Right atrium auricular region (tissue), 2 donors: ENCODE measurements at places on chromosomes 16 and 17. TPM values are rescaled to one million over a fixed set of nuclear protein-coding genes. Genes with fewer than 3 reads are reported as not detected.
A peak's percentile ranks its signal among the peaks of the same experiment; 100 is the strongest.

The ADAD2 gene
- total RNA-seq, result 0.19 TPM

The LYRM9 gene
- 19.5 TPM for total RNA-seq

The NAGS gene
- total RNA-seq, result 4.5 TPM

The IFI35 gene
- 11.4 TPM for total RNA-seq

The SPIRE2 gene
- 1.8 TPM for total RNA-seq

The ZG16 gene
- total RNA-seq, result not detected

The GALR2 gene
- not detected for total RNA-seq

The SERPINF2 gene
- total RNA-seq, result 1.0 TPM

The NPIPA8 gene
- total RNA-seq, result not detected

GRCh38 chr17:73640691-73641090 lies 3.6 kb downstream of the SDK2 start:
- DNase-seq, result no peak

GRCh38 chr16:65825191-65825856 lies 541.2 kb upstream of the CDH5 start:
- no peak for DNase-seq

DNA sequence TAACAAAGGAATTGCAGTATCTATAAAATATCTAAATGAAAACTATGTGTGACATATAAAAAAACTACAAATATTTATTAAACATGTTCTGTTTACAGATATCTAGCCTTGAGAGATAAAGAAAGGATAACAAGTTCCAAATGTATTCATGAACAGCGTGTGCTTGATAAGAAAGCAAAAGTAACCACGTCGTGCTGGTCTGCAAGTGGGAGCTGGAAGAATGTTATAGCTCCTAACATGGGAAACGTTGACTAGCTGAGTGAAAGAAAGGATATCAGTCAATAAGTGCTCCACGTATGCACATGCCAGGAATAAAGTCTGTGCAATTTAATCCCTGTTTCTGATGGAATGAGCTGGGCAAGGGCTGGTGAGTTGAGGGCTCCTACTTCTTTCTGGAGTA lies 71.2 kb upstream of the CDYL2 start:
- DNase-seq, result no peak

DNA sequence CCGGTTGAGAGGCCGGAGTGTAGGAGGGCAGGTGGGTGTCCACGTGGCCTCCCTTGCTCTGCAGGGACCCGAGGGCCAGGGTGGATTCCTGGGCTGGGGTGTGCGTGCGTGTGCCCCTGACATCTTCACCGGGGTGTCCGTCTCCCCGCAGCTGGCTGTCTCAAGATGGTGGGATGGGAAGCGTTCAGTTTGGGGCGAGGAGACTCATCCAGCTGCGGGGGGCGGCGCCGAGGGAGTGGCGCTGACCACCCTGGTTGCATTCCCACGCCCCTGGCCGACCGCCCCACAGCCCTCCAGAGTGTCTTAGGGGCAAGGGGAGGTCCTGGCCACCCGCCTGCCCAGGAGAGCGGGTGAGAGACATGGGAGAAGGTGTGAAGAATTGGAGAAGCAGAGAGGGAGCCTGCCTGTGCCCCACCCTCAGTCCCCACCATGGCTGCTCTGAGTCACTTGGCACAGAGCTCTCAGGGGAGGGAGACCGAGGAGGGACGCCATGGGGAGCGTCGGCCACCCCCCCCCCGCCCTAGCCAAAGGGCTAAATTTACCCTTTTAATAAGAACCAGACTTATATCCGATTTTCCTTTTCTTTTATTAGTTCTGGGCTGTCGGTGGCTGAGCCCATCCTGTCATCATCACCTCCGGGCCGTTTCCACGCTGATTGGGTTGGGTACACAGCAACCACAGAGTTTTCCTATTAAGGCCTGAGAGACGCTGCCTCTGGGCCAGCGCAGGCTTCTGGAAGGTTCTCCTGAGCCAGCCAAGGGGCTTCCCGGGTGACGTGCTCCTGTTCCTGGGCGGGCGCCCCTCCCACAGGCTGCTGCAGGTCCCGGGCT lies 22.0 kb downstream of the BAHCC1 start:
- DNase-seq, result peak; percentile 81

- DNase-seq, result no peak
These were observed 43.3 kb downstream of the HAPSTR1 start for GRCh38 chr16:9134739-9135138.

- DNase-seq, result no peak
These were observed 10.3 kb downstream of the HSPB9 start for GRCh38 chr17:42132941-42133340.

- DNase-seq, result no peak
These were observed 90.6 kb downstream of the TOX3 start for GRCh38 chr16:52456368-52456767.

- no peak for DNase-seq
These were observed 12.9 kb downstream of the TMEM98 start for GRCh38 chr17:32940706-32941390.

DNA sequence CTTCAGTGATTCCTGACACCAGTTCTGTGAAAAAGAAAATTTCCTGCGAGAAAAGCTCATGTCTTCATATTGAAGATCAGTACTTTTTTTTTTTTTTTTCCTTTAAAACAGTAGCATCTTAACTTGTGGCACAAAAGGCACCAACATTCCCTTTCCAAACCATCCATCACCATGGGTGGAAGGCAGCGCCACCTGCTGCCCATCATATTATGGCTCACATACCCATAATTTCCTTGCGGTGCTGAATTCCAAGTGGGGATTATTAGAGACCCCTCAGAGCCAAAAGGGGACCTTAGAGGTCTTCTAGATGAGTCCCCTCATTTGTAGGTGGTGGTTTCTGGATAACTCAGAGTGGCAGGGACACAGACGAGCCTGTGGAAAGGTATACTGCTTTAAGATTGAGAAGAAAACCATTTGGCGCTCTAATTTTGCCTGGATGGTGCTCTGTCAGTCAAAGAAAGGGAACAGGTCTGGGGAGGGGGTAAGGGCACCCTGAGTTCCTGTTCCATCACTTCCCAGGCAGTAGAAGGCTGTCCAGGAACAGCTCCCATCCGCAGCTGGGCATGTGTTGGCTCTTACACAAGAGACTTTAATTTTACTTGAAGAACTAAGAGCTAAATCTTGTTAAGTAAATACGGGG lies 7.9 kb upstream of the SOST start:
- peak; percentile 78 for DNase-seq

DNA sequence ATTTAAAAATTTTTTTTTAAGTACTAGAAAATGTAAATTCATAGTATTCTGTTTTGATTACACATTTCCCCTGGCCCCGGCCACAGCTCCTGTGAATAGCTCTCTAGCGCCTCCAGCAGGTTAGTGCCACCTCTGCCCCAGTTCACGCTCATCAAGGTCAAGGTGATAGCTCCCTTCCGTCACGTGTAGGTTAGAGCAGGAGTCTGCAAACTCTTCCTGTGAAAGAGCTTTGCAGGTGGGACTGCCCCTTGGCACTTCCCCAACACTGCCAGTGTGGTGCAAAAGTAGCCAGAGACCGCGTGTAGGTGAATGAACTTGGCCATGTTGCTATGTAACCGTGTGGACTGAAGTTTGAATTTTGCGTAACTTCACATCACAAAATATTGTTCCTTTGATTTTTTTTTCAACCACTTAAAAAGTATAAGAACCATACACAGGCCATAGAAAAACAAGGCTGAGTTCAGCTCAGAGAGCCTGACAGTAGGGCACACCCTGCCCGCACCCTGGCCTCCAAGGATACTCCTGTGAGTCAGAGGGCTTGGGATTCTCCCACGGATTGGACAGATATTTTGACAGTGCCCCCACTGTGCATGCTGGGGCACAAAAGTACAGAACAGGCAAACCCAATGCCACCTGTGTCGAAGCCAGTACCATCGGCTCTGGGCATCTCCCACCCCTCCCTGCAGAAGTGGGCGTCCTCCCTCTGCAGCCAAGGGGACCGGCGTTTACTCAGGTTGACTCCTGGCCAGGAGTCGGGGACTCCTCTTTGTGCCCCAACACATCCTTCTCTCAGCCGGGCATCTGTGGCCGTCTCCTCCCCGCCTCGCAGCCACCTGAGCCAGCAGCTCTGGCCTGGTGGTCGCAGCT lies 92.0 kb upstream of the CHMP6 start:
- DNase-seq, result no peak

DNA sequence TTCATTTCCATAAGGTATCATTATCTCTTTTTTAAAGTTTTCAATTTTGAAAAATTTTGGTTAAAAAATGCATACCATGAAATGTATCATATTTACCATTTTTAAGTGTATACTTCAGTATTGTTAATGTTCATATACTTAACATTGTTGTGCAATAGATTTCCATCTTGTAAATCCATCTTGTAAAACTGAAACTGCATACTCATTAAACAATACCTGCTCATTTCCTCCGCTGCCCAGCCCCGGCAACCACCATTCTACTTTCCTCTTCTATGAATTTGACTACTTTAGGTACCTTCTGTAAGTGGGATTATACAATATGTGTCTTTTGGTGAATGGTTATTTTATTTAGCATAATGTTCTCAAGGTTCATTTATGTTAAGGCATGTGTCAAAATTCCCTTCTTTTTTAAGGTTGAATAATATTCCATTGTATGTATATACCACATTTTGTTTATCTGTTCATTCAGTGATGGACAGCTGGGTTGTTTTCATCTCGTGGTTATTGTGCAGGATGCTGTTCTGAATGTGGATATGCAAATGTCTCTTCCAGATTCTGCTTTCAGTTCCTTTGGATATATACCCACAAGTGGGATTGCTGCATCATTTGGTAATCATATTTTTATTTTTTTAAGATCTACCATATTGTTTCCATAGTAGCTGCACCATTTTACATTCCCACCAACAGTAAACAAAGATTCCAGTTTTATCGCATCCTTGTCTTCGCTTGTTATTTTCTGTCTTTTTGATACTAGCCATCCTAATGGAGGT lies 6.7 kb downstream of the CCL2 start:
- no peak for DNase-seq

GRCh38 chr17:66322764-66323163 lies 20.4 kb downstream of the PRKCA start:
- DNase-seq, result no peak

- no peak for DNase-seq
These were observed 57.2 kb upstream of the SEC14L1 start for GRCh38 chr17:77083531-77083930.

GRCh38 chr16:65772134-65772732 lies 594.3 kb upstream of the CDH5 start:
- DNase-seq, result no peak

DNA sequence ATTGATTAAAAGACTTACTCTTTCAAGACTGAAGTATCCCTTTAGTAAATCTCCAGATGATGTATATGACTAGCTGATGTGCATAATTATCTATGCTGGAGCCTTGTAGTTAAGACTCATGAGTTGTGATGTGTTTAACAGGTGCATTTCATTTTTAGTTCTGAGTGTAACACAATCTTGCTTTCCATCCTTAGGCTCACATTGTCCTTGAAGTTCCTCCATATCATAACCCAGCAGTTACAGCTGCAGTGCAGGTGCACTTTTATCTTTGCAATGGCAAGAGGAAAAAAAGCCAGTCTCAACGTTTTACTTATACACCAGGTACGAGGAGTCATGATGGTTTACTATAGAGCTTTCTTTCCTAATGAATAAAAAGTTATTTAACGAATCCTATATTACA lies 52.9 kb downstream of the ESRP2 start:
- no peak for DNase-seq

- no peak for DNase-seq
These were observed 3.4 kb downstream of the NDRG4 start for GRCh38 chr16:58503166-58503862.
